ENCODE measurements at places on chromosomes 13 and 19.

DNA sequence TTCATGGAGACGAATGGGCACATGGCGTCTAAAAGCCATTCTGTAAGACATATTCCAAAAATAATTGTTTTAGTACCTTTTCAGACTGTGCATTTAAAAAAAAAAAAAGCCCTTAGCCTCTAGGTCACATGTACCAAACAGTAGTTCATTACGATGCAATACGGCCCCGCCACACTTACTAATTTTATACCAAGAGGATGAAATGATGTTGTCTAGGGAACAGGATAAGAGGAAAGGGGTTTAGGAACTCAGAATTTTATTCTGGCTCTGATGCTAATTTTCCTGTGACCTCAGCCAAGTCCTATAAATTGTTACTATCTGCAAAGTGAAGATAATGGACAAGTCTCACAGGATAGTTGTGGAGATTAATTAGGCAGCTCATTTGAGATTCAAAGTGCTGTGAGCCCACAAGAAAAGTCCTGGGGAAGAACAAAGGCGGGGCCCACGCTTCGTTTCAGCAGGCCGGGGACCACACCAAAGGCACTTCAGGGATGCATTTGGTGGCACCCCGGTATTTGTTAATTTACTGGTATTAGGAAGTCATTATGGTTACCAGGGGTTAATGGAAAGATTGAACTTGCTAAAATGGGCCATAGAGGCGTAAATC lies 511.1 kb downstream of the IRS2 start:
- no peak for DNase-seq

GRCh38 chr13:79245937-79246577 lies 160.0 kb downstream of the RBM26 start:
- no peak for DNase-seq

GRCh38 chr19:51093101-51093500 lies 10.4 kb upstream of the KLK14 start:
- DNase-seq, result no peak

DNA sequence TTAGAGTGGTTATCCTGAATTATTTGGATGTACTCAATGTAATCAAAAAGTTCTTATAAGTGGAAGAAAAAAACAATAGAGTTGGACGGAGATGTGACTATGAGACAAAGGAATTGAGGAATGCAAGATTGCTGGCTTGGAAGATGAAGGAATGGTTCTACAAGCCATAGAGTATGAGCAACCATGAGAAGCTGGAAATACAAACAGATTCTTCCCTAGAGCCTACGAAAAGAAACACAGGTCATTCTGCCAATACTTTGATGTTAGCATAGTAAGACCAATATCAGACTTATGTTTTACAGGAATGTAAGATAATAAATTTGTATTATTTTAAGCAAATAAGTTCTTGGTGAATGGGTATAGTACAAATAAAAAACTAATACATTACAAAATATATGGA lies 249.2 kb downstream of the DIAPH3 start:
- no peak for DNase-seq

DNA sequence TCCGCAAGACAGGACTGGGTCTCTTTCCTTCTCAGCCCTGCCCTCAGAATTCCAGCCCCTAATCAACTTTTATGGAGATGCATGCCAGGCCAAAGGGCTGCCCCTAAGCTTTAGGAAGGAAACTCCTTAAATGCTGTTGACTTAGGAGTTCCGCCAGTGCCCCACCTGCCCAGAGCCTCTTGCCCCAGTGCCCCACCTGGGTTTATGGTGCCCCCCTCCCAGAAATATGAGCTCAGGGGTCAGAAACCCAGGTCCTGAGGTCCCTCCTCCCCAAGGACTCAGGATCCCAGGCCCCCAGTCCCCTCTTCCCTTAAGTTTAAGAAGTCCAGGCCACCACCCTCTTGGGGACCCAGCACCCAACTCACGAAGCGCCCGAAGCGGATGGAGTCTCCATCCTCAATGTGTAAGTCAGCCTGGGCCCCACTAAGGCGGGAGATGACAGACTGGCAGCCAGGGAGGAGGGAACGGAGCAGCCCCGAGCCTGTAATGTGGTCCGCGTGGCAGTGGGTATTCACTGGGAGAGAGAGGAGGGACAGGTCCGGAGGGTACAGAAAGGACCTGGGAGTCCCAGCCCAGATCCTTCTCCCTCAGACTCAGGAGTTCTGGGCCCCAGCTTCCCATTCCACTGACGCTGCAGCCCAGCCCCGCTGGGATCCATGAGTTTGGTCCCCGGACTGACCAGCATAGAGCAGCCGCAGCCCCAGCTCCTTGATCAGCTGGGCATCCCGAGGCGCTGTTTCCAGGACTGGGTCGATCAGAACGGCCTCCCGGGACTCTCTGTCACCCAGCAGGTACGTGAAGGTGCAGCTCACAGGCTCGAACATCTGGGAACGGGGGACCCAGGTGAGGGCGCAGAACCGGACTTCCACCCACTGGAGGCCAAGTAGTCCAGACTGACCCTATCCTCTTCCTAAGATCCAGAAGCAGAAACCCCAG lies 897 bp downstream of the ETHE1 start:
- no peak for DNase-seq

DNA sequence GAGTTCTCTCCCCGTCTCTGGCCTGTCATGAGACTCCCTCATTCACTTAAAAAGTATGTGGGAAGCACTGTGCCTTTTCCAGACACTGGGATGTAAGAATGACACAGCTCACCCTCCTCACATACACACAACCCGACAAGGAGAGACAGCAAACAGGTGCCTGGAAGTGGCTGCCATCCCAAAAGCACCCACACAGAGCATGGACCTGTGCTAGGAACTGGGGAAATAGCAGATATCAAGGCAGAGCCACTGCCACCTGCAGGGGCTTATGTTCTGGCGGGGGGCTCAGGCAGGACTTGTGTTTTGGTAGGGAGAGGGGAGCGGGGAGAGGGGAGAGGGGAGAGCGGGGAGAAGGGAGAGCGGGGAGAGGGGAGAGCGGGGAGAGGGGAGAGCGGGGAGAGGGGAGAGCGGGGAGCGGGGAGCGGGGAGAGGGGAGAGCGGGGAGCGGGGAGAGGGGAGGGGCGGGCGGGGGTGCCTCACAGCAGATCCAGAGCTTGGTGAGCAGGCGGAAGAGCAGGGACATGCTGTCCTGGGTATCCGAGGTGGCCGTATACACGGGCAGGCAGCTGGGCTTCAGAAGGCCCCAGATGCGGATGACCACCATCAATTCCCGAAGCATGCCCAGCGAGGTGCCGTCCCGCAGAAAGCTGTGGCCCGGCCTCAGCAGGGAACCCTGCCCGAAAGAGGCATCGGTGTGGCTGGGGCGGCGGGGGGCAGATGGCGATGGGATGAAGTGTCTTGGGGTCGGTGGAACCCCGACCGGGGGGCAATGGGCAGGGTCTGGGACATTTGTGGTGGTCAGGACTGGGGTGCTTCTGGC lies 12.2 kb downstream of the CFD start:
- DNase-seq, result no peak

GRCh38 chr19:5048727-5049553 lies 80.0 kb downstream of the KDM4B start:
- DNase-seq, result no peak

DNA sequence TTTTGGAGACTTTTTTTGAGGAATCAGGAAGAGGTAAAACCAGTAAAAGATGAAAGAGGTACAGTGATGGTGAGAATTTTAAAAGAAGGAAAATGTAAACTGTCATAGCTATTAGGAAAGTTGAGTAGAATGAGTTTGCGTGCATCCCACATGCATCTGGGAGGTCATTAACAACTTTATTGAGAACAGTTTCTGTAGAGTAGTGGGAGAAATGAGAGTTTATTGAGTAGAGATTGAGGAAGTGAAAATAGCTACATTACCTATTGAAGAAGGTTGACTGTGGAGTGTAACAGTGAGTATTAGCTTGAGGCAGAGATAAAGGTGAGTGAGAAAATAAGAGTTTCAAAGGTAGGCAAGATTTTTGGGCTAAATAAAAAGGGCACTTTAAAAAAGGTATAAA lies 38.7 kb downstream of the BRCA2 start:
- DNase-seq, result no peak

- DNase-seq, result peak; percentile 34
Measured at GRCh38 chr13:110233951-110234280, 73.0 kb downstream of the COL4A1 start.

DNA sequence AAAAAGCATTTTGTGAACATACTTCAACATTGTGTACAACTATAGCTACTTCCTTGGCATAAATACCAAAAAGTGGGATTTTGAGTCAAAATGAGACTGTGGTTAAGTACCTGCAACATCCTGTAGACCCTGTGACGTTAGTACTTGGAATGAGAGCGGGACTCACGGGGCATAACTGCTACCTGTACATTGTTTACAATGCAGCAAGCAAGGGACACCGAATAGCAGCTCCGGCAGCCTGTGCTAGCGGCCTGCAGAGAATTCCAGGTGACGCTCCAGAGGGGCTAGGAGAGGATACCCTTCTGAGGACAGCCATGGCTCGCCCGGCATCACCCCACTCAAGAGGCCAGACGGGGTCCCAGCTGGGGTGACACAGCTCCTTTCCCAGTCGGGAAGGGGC lies 824 bp upstream of the ZNF331 start:
- no peak for DNase-seq

DNA sequence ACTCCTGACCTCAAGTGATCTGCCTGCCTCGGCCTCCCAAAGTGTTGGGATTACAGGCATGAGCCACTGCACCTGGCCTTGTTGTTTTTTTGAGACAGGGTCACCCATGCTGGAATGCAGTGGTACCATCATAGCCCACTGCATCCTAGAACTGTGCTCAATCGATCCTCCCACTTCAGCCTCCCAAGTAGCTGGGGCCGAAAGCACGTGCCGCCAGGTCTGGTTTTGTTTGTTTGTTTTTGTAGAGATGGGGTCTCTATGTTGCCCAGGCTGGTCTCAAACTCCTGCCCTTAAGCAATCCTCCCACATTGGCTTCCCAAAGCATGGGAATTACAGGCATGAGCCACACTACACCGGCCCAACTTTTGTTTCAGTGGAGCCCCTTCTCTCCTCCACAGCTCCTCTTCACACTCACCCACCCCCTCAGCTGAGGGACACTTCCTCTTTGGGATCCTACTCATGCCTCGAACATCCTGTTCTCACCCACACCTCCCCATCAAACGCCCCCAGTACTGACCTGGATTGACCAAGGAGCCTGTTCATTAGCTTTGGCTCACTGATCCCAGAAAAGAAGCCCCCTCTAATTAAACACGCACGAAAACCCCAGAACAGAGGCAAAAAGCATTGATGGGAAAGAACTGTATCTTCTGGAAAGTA lies 12.8 kb upstream of the CERS4 start:
- DNase-seq, result no peak

DNA sequence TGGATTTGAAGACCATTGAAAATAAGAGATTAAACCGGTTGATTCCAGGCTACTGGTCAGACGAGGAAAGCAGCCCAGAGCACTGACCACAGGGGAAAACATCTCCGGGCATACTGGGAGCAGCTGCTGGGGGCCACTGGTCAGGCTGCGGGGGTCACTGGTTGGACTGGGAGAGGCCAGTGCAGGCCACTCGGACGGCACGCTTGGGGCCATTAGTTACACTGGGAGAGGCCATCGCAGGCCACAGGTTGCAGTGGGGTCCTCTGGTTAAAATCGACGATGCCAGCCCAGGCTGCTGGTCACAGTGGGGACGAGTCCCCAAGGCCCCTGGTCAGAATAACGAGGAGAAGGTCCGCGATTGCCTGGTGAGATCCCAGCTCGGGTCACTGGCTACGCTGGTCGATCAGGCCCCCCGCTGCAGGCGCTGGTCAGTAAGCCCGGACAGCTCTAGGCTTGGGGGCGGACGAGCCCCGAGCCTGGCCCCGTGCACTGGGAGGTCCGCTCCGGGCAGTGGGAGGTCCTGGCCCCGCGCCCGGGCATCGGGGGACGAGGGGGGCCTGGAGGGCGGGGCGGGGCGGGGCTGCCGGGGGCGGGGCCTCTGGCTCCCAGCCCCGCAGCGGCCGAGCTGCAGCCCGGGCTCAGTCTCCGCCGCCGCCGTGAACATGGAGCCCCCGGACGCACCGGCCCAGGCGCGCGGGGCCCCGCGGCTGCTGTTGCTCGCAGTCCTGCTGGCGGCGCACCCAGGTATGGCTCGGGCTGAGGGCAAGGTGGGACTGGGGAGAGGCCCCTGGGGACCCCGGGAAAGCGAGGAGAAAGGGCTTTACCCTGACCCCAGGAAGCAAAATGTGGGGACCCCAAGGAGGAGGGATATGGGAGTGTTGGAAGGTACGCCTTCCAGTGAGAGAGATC lies at the start of gene BCAM:
Gene BCAM, plus strand, starts transcription at position 641 of the 909 bp plus-strand sequence. Its CDS starts 22 bp downstream, at position 663.
- DNase-seq, result peak; percentile 89

GRCh38 chr13:39394796-39395678 lies 208.0 kb downstream of the LHFPL6 start:
- DNase-seq, result no peak

DNA sequence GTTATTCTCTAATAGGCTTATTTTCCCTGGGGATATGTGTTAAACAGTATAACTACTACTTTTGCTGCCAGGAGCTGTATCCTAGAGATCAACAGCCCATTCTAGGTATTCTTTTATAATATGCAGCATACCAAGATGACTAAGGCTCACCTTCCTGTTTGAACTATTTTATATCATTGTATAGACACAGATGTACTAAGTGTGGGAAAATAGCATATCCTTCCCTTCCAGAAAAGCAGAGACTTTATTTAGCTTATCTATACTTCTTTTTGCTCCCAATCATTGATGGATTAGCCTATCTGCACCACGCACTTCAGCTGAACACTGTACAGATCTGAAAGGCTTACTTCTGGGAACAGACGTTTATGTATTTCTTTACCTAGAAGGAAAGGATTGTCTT lies 82.6 kb downstream of the MAB21L1 start:
- no peak for DNase-seq

- no peak for DNase-seq
Measured at GRCh38 chr19:40686882-40687524, 3.4 kb downstream of the NUMBL start.

DNA sequence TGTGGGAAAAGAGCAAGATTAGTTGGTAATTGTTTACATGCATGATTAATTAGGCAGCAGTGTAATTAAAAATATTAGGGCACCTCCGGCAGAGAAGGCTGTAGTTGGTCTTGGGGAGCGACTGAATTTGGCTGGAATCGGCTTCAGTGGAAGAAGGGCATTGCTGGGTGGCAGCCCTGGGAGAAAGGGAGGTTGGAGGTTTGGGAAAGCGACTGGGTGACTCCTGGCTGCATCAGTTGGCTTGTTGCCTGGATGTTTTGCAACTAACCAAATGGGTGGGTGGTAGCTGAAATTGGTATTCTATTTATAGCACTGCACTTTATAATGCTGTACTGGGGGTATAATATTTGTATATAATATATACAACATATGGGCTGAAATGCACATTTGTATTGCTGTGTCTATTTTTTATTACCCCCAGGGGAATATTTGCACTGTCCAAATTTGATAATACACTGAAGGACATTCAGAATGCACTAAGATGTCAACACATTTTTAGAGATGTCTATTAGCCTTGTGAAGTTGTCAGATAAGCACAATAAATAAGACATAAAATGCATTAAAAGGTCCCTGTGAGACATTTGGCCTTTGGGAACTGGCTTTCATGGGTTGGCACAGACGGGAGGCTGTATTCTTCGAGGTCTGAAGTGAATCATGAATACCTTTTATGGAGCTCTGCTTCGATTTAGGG lies 1.7 kb downstream of the B3GLCT start:
- DNase-seq, result no peak

All from right forelimb (tissue), 1 donor.